ENCODE measurements at places on chromosomes 6 and 20.

DNA sequence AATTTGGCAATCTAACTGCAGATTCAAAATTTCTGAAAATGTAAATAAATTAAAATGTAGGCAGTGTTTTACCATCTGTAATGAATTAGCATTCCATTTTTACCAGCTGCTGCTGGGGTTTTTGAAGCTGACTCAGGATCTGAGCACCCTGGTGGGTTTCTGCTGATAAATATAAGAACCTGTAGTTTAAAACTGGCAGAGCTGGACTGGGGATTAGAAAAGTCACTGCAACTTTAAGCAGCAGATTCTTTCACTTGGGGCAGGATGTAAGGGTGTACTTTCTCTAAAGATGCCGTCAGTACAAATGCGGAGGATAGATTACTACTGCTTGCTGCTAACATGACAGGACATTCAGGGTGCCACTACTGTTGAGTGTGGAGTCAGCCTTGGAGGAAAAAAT is 341.8 kb downstream of the CDKAL1 start:
- DNase-seq: no peak

- DNase-seq: no peak
Observed at GRCh38 chr6:90290811-90291420, 5.7 kb downstream of the BACH2 start.

DNA sequence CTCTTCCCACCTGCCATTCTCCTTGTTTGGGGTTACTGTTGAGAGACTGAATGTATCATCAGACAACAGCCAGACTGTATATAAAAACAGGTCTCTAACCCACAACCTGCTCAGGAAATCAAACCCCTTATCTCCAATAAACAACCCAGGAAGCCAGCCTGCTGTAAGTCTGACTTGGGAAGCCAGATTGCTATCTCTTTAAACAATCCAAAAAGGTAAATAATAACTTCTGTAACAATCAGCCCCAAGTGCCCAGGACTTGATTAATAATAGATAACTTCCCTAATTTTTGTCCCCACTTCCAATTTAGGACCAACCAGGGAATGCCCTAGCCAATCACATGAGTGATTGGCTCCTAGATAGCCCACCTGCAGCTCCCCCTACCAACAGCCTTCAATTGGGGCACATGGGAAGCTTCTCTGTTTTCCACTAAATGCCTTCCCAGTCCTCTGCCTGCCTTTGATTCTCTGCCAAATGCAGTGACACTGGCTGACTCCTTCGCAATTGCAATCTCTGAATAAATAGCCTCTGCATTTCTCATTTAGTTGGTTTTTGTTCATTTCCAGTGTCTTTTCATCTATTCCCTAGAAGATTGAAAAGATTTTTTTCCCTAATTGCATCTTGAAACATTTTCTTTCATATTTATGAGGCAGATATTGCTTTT is 117.1 kb upstream of the TAB2 start:
- no peak for DNase-seq

DNA sequence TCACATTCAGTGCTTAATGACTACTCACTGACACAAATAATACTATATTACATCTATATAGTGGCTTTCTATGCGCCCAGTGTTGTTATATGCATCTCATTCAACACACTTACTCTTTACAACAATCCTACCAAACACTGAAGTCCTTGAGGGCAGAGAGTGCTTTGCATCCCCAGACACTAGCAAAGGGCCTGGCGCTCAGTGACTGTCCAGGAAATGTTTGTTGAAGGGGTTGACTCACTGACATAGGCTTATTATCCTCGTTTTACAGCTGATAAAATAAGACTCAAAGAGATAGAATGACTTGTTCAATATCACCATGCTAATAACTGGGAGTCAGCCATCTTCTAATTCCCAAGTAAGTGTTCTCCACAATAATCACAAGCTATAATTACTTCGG is 163.3 kb downstream of the ARHGAP18 start:
- no peak for DNase-seq

- no peak for DNase-seq
Observed at GRCh38 chr20:20338133-20338730, 29.7 kb upstream of the INSM1 start.

DNA sequence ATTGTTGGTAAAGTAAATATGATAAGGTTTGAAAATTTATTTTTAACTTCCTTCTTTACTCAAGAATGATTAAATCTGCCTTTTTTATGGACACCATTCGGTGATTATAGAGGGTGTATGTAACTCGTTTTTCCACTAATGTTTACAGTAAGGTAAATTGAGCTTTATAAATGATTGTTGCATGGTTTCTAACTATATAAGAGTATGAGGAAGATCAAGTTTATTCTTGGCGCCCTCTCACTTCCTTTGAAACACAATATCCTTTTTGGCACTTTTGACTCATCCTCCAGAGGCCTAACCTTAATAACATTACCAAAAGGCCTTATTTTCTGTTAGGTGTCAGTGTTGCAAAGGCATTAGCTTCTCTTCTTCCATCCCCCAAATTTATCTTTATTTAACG is 41.8 kb upstream of the MTRF1L start:
- no peak for DNase-seq

DNA sequence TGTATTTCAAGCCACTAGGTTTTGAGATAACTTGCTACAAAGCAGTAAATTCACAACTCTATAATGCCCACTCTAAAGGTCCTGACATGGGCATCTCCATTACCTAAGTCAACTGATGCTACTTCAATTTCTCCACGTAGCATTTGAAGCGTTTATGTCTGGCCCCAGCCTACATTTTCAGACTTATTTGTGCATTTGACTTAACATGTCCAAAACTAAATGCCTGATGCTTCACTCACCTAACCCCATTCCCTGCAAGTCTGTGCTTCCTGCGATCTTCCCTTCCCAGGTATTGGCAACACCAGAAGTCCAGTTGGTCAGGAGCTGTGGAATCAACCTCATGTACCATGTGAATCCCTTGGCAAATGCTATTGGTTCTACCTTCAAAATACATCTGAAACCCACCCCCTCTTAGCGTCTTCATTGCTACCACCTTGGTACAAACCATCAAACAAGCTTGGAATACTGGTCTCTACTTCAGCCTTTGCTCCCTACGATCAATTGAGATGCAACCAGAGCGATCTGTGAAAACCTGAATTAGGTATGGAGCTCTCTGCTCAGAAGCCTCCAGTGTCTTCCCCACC is 12.8 kb upstream of the ZNFX1 start:
- DNase-seq: no peak

DNA sequence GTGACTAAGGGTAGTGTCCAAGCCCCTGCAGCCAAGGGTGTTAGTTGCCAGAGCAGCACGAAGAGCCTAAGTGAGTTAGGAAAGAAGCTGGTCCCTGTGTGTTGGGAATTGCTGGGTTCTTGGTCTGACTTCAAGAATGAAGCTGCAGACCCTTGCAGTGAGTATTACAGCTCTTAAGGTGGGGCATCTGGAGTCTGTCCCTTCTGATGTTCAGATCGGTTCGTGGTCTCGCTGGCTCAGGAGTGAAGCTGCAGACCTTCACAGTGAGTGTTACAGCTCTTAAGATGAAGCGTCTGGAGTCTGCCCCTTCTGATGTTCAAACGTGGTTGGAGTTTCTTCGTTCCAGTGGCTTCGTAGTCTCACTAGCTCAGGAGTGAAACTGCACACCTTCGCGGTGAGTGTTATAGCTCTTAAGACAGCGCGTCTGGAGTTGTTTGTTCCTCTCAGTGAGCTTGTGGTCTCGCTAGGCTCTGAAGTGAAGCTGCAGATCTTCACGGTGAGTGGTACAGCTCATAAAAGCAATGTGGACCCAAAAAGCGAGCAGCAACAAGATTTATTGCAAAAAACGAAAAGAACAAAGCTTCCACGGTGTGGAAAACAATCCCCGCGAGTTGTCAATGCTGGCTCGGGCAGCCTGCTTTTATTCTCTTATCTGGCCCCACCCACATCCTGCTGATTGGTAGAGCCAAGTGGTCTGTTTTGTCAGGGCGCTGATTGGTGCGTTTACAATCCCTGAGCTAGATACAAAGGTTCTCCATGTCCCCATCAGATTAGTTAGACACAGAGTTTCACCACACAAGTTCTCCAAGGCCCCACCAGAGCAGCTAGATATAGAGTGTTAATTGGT is 31.8 kb downstream of the PXDC1 start:
- DNase-seq: no peak

DNA sequence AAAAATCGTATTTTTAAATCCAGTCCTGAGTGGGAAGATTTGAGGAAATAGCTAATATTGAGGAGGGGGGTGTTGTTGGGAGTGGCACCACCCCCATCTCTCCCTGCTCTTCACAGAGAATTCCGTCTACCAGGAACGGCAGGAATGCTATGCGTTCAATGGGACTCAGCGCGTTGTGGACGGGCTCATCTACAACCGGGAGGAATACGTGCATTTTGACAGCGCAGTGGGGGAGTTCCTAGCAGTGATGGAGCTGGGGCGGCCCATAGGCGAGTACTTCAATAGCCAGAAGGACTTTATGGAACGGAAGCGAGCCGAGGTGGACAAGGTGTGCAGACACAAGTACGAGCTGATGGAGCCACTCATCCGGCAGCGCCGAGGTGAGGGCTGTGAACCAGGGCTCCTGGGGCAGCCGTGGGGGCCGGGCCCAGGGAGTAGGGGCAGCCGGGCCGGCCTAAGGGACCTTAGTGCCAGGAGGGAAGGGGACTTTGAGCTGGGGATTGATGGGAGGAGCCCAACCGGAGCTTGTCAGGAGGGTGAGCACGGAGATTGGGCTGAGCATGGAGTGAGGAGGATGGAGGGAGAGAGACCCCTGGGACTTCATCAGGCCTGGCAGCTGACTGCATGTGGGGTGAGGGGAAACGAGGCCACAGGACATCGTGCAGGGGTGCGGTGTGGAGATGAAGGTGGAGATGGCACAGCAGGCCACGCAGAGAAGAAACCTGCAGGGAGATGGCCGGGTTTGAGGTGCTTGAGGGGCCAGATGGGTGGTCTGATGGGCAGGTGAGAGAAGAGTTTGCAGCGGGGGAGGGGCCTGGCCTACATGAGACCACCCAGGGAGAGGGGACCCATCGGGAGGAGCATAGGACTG is 41.3 kb downstream of the HLA-DPB1 start:
- no peak for DNase-seq

GRCh38 chr6:47729019-47729418 is 30.6 kb downstream of the ADGRF4 start:
- DNase-seq: no peak

GRCh38 chr20:59003836-59004492 is 3.1 kb downstream of the CTSZ start:
- DNase-seq: no peak

GRCh38 chr6:50637267-50637666 is 76.1 kb upstream of the TFAP2D start:
- DNase-seq: no peak

DNA sequence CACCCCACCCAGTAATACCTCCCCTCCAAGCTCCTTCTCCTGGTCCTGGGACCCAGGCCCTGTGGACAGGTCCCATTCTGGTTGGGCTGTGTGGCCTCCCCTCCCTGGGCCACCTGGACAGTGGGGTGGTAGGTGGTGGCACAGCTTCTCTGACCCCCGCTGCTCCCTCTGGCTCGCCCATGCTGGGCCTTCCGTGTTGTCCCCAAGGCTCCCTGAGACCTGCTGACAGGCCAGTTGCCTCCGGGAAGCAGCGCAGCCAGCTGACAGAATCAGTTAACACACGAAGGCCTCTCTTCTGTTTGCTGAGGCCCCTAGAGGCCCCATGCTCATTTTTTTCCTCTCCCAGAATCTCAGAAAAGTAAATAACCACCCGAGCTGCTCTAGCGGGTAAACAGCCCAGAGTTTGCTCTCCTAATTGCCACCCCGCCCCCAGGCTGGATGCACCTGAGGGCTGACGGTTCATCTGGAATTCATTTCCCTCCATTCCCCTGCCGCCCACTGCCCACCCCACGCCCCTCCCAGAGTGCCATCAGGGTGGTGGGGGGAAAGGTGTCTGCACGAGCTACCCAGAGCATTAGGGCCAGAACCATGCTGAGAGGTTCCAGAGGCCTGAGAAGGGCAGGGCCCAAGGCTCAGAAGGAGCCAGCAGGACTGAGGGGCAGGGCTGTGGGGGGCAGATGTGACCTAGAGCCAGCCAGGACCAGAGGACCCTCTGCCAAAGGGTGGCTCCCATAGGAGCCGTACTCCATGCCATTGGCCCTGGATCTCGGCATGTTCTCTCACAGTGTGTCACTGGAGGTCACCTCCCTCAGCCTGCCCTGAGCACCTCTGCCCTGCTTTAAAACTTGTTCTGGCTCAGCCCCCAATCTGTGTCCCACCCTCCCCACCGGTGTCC is 157.5 kb downstream of the GRM4 start:
- DNase-seq: no peak

GRCh38 chr6:27592481-27593199 is 119.7 kb upstream of the ZNF184 start:
- no peak for DNase-seq

DNA sequence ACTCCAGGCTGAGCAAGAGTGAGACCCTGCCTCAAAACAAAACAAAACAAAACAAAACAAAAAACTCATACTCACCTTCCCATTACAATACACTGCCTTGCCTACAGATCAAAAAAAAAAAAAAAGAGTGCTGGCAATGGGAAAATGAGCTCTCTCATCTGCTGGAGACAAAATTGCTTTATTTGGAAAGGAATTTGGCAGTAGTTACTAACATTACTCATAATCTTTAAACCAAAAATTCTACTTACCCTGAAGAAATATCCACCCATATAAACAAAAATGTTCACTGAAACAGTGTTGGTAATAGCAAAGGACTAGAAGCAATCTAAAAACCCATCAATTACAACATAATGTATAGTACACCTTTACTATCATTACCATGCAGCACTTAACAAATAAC is 120.4 kb downstream of the RNGTT start:
- DNase-seq: no peak

DNA sequence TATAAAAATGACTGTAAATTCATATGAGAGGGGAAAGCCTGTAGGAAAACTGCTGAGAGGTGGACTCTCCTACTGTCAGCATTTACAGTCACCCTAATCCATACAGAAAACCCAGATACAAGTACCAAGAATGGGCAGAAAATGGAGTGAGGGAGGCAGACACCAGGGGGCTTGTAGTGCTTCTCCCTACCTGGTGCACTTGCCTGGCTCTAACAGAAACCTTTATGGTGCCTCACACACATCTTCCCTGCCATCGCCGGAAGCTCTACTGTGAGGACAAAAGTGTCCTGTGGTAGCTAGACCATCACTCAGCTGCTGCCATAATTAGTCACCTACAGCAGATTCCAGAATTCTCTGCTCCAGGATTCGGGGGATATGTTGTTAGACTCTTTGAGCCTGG is 441.3 kb downstream of the TFAP2B start:
- DNase-seq: no peak

GRCh38 chr6:118899948-118900347 is 6.0 kb downstream of the ASF1A start:
- no peak for DNase-seq

DNA sequence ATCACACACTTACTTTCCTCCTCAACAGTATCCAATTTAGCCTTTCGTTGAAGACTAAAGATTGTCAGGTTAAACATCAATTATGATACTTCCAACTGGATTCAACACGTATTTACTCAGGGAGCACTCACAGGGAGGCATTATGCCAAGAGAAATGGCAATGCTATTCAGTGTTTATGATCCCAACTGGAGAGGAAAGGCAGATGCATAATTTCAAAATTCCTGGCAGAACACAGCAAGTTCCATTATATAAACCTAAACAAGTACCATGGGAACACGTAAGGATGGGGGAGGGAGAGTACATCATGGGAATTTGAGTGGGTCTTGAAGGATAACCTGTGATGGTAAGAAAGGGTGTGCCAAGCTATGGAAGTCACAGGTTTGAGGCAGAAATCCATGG is 112.7 kb downstream of the ISM1 start:
- DNase-seq: no peak

- no peak for DNase-seq
Observed at GRCh38 chr6:147226877-147227276, 22.7 kb downstream of the STXBP5 start.

- DNase-seq: no peak
Observed at GRCh38 chr6:111714416-111715270, 109.0 kb upstream of the TRAF3IP2 start.

GRCh38 chr20:49272654-49273053 is 5.2 kb downstream of the ZNFX1 start:
- no peak for DNase-seq

Data from stimulated activated CD4-positive, alpha-beta T cell treated with anti-CD3 and anti-CD28 coated beads, Interleukin-4, amount 100 ng/mL, for 48 hours (primary cell).